ENCODE measurements at places on chromosomes 12 and 14.

- peak; percentile 28 for DNase-seq
These were observed 310 bp downstream of the BICDL1 start for GRCh38 chr12:119989361-119989730.

- DNase-seq, result no peak
These were observed 74.2 kb upstream of the CSRP2 start for GRCh38 chr12:76952995-76953394.

- no peak for DNase-seq
These were observed 10.0 kb downstream of the MARK3 start for GRCh38 chr14:103395244-103395643.

DNA sequence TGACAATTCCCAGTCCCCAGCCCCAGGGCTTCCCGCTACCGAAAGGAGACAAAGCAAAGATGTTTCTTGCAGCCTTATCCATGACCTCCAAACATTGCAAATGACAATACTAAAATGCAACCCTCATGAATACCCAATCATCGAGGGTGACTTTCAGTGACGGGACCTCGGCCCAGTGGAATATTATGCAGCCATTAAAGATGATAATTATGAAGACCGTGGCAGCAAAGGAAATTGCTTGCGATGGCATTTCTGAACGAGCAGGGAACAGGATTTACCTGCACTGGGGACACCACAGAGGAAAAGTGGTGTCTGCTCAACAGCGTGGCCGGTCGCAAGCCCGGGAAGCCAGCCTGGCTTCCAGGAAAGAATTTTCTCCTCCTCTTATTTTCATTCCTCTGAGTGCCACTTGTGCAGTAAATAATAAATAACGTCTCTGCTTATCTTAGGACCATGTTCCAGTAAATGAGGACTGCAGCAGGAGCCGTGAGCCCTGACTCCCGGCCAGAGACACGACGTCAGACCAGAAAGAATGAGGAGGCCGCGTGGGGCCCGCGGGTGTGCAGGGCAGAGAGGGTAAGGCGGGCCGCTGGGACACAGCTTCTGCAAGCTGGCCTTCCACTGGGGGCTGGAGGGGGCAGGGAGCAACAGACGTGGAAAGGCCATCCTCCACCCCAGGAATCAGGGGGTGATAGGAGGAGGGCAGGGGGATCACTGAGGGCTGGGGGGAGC is 6.6 kb downstream of the C14orf180 start:
- DNase-seq, result no peak
